Astrocyte of the hippocampus (primary cell): ENCODE measurements at places on chromosomes 3 and 15.

DNA sequence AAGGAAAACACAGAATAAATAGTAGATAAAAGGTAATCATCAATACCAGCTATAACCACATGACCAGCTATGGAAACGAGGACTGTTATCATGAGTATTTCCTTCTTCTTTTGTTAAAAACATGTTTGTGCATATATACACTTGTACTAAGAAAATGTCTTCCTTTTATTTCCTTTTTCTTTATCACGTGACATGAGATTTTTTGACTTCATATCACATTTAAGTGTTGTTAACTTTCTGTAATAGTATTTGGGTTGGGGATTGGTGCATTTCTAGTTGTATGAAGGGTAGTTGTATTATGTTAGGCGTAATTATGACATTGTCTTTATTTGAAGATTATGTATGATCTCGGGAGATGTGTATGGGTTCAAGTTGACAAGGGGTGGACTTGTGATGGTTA lies 278.5 kb upstream of the ZNF385D start:
- DNase-seq: no peak

DNA sequence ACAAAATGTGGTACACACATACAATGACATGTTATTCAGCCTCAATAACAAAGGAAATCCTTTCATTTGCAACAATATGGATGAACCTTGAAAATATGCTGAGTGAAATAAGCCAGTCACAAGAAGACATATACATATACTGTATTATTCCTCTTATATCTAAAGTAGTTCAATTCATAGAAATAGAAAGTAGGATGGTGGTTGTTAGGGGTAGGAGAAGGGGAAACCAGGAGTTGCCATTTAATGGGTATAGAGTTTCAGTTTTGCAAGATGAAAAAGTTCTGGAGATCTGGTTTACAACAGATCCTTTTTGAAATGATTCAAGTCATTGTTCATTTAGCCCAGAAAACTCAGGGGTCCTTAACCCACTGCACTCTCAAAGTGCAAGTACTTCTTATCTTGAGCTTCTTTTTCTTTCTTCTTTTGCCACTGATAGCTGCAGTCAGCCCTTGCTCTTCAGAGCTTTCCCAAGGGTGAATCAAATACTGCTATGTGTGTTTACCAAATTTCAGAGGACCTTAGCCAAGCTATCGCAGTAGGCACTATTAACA lies 208.0 kb upstream of the EOMES start:
- DNase-seq: no peak

GRCh38 chr15:100206643-100207042 lies 135.1 kb downstream of the ADAMTS17 start:
- DNase-seq: peak; percentile 15

GRCh38 chr3:169578381-169579024 lies 85.0 kb downstream of the MECOM start:
- no peak for DNase-seq

DNA sequence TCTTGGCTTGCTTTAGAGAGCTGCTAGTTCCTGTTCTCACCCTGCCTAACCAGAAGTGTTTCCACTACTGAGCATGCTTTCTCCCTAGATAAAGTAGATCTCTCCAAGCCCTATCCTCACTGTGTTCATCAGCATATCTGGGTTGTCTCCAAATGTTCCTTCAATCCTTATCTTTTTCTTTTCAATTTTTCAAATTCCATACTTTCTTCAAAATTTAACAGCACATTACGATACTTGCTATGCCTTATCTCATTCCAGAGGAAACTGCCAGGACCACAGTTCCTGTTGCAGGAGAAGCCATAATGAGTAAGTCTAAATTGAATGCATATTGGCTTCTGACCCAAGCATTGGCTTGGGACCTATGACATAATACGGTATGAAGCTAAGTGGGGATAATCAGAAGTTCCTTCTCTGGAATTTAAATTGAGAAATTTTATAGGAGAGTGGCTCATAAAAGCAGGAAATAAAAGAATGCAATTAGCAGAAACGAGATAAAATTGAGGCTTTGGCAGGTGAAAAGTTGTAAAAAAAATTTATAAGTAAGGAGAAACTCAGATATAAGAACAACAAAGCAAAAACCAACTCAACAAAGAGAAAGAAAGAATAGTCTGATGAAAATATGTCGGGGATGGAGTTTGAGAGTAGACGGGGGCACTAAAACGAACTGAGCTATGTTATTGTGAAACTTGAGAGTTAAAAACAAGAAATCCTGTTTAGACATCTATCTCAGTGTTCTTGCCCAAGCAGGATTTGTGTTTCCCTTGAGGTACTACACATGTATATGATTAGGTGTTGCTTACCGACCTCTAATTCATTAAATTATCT lies 631.7 kb upstream of the CCDC54 start:
- DNase-seq: peak; percentile 80

- DNase-seq: no peak
Observed at GRCh38 chr3:30672959-30673358, 66.6 kb downstream of the TGFBR2 start.

DNA sequence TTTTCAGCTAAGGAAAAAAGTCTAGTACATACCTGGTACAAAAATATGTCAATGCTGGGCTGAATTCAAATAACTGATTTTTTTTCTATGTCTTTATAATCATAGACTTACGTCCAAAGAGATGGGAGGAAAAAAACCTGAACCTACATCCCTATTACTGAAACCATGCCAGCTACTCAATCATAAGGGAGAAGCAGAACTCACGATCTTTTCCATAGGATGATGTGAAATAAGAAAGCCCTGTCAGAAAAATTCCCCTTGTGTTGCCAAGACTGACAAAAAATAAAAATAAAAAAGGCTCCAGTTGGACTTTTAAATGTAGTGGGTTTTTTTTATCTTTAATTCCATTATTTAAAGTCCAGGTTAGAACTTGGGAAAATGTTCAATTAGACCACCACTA lies 3.3 kb downstream of the MSL2 start:
- DNase-seq: no peak

GRCh38 chr3:171753665-171754408 lies 56.4 kb downstream of the PLD1 start:
- peak; percentile 67 for DNase-seq

- no peak for DNase-seq
Observed at GRCh38 chr15:76905855-76906254, 715 bp upstream of the SCAPER start.

DNA sequence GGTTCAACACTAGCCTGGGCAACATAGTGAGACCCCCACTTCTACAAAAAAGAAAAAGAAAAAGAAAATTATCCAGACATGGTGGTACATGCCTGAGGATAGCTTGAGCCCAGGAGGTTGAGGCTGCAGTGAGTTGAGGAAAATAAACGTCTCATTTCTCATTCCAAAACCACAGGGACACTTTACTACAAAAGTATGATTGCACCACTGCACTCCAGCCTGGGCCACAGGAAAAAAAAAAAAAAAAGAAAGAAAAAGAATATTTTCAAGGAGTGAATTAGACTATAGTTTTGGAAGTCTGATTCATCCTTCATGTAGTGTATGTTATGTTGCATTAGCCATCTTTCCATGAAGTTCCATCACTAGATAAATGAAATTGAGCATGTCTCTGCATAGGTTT lies 149.5 kb upstream of the THBS1 start:
- DNase-seq: peak; percentile 49

- peak; percentile 82 for DNase-seq
Observed at GRCh38 chr15:85592148-85592547, 202.6 kb downstream of the KLHL25 start.

- DNase-seq: no peak
Observed at GRCh38 chr3:47455806-47456452, 19.8 kb downstream of the SCAP start.

GRCh38 chr15:80591938-80592825 lies 102.9 kb upstream of the ABHD17C start:
- DNase-seq: no peak

GRCh38 chr15:79007066-79007465 lies 62.2 kb upstream of the CTSH start:
- peak; percentile 41 for DNase-seq

DNA sequence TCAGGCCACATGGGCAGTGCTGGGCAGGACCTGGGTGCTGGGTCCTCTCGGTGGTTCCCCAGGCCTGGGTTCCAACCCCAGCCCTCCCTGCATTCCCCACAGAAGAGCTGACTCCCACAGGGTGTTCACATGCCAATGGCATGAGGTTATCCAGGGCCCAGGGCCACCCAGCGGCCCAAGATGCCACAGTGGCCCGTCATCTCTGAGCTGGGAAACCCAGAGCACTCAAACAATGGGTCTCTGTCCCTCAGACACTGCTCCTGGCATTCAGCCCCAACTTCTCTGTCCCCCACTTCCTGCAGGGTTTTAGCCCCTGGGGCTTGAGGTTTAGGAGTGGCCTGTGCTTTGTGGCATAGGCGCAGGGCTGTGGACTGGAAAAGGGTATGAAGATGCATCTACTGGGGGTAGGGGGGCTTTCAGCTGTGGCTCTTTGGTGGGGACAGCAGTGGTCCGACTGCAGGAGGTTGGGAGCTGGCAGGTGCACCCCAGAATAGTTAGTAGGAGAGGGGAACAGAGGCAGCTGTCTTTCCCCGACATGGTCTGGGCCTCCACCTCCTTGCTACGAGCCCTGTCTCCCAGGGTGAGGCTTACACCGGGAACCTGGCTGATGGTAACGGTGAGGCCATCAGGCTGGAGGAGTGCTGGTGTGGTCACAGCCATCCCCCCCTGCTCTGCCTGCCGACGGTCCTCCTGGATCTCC lies 1.7 kb downstream of the CCDC9B start:
- DNase-seq: peak; percentile 98

DNA sequence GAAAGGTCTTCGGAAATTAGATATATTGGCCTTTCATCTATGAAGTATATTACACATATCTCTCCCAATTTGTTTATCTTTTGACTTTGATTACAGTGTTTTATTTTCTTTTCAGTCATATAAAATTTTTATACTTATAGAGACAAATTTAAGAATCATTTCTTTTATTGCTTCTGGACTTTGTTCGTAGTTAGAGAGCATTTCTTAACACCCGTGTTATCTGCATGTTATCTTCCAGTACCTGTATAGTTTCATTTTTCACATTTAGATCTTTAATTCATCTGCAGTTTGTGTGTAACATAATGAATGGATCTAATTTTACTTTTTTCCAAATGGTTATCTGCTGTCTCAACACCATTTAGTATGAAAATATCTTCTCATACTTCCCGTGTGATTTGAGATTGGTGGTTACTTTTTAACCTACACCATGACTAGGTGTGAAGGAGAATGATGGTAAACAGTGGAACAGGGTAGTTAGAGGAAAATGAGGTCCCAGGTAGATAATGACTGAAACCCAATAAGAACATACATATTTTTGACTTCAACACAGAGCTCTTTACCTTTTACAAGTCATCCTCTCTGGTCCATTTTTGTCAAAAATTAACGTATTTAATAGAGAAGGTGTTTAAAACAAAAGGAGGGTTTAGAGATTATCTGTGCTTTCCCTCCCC lies 99.3 kb downstream of the LPP start:
- no peak for DNase-seq

DNA sequence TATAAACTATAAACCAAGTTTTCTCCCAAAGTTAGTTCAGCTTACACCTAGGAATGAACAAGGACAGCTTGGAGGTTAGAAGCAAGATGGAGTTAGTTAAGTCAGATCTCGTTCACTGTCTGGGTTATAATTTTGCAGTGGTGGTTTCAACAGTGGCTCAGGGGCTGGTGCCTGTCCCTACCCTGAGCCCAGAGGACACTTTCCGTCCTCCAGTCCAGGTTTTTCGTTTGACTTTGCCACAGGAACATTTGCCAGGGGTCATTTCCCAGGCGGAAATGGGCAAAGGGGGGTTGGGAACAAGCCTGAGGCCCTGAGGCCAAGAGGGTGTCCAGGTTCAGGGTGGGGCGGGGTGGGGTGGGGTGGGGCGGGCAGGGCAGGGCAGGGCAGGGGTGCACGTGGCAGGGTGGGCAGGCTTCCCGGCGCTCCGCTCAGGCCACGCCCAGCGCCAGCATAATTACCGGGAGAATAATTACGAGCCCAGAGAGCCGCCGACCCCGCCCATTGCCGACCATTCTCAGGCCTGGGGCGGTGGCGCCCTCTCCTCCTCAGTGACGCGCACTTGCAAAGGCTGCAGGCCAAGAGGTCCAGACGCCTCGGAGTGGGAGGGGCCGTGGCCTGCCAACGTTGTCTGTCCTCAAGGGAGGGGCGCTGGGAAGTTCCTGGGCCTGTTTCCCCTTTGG lies 70.4 kb downstream of the KLF13 start:
- peak; percentile 52 for DNase-seq

GRCh38 chr15:92079047-92079446 lies 225.5 kb downstream of the SLCO3A1 start:
- no peak for DNase-seq

DNA sequence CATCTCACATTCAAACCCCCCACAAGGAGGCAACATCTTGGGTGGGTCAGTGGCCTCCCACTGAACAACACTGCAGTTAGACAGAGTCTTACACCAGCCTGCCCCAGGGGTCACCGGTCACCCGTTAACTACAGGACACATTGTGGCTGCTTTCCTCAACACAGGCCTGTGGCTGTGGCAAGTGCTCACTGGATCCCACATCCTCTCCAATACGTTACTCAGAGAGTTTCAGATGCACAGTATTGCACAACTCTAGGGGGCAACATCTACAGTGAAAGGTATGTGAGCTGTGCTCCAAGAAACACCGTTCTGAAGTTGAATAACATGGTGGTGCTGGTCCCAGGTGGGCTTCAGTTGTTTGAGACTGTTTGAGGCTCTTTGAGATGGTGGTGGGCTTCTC lies 41.0 kb downstream of the CTDSPL start:
- no peak for DNase-seq

GRCh38 chr3:153399636-153400035 lies 237.6 kb downstream of the RAP2B start:
- DNase-seq: no peak

- DNase-seq: peak; percentile 83
Observed at GRCh38 chr3:89098964-89099585, 8.3 kb upstream of the EPHA3 start.

DNA sequence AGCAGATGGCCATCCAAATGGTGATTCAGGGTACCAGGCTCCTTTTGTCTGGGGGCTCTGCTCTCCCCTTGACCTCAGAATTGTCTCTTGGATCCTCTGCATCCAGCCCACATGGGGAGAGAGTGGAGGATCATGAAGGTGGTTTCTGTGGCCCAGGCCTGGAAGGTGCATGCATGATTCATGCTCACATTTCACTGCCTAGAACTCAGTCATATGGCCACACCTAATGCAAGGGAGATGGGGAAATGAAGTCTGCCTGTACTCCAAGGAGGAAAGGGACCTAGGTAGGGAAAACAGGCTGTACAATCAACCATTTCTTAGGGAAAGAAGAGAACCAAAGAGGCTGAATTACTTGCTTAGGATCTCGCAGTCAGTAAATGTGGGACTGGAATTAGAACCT lies 15.1 kb downstream of the HRG start:
- DNase-seq: no peak

- DNase-seq: no peak
Observed at GRCh38 chr3:40930756-40931155, 268.5 kb upstream of the CTNNB1 start.

DNA sequence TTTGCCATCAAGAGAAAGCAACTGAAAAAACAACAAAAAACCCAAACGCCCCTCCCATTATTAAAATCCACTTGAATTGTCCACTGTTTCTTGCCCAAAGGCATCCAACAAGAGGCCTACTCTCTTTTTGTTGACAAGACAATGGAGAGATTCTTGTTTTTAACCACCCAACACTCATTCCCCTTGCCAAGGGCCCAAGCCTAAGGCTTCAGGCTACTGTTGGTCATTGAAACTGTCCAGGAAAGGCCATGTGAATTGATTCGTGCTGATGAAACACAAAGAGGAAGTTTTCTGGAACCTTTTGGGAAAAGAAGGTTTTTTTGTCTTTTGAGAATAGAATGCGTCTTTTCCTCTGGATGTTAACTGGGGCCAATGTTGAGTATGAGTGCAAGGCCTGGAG lies 157.4 kb upstream of the PFN2 start:
- no peak for DNase-seq

- DNase-seq: no peak
Observed at GRCh38 chr3:60364475-60364874, 886.8 kb downstream of the FHIT start.

- DNase-seq: no peak
Observed at GRCh38 chr15:50050986-50051743, 67.9 kb downstream of the ATP8B4 start.
